ENCODE measurements at places on chromosomes 16 and 17.

GRCh38 chr16:17225541-17225940 lies 245.2 kb downstream of the XYLT1 start:
- DNase-seq: no peak

DNA sequence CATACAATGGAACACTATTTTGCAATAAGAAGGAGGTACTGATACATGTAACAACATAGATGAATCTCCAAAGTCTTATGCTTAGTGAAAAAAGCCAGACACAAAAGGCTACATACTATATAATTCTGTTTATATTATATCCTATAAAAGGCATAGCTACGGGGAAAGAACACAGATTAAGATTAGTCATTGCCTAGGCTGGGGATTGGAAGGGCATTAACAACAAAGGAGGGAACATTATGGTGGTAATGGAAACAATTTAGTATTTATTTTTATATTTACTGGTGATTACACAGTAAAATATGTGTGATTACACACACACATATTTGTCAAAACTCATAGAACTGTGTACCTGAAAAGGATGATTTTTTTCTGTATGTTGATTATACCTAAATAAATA lies 278.1 kb downstream of the ZFHX3 start:
- DNase-seq: no peak

GRCh38 chr17:64147110-64148016 lies 17.4 kb upstream of the ERN1 start:
- peak; percentile 28 for DNase-seq

DNA sequence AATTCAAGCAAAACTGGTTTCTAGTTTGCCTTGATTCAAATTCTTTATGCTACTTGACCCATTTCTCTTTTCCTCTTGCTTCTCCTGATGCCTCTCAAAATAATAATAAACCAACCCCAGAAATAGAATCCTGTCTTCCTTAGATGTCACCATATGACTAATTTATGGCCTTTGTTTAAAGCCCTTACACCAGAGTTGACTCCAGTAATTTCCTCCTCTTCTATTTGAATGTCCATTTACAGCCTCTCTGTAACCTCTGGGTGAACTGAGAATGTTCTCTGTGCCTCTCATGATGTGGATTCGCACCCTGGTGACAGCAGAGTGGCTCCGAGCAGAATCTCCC lies 31.5 kb downstream of the ZFHX3 start:
- DNase-seq: no peak

GRCh38 chr17:31015639-31016038 lies 44.8 kb downstream of the RNF135 start:
- DNase-seq: no peak

- peak; percentile 87 for DNase-seq
These were observed 54.2 kb downstream of the PLD6 start for GRCh38 chr17:17151962-17152361.

GRCh38 chr17:34639706-34640425 lies 60.5 kb downstream of the TMEM132E start:
- DNase-seq: no peak

DNA sequence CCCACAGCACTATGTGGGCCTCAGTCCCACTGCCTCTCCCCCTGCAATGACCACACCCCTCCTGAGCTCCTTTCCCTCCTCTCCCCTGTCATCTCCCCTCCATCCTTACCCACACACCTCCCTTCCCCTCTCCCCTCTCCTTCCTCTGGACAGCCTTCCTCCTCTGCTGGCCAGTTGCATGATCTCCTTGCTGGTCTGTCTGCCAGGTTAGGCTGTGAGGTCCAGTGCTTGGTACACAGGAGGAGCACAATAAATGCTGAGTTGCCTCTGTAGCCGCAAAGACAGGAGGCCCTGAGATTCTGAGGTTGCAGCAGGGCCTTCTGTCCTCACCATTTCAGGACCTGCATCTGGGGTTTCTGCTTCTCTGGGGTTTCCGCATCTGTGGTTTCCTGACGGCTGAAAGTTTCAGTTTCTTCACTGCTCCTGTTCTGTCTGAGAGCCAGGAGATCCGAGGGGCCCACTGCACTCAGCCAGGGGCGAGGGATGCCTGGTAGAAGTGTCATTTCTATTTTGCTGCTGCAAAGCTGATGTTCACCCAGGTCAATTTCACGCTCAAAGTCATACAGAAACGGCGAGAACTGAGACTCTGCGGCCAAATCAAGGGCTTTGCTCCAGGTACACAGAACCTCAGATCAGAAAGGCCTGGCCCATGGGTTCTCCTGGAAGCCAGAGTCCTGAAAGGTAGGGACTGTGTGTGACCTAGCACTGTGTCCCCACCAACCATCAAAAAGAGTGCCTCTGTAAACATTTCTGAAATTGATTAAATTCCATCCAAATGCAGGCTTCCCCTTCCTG lies 4.6 kb upstream of the SLC12A3 start:
- no peak for DNase-seq

DNA sequence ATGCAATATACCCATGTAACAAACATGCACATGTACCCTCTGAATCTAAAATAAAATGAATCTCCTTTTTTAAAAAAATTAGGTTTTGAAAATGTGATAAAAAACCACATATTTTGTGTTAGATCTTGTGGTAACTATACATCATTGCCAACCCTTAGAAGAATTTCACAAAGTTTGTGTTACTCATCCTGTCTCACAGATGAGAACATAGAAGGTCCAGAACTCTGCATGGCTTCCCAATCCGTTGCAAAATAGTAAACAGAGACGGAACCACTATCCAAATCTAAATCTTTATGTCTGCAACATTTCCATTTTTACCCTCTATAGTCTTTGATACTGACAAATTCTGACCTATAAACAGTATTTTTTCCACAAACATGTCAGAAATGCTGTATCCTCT lies 759.9 kb downstream of the KCNJ2 start:
- no peak for DNase-seq

DNA sequence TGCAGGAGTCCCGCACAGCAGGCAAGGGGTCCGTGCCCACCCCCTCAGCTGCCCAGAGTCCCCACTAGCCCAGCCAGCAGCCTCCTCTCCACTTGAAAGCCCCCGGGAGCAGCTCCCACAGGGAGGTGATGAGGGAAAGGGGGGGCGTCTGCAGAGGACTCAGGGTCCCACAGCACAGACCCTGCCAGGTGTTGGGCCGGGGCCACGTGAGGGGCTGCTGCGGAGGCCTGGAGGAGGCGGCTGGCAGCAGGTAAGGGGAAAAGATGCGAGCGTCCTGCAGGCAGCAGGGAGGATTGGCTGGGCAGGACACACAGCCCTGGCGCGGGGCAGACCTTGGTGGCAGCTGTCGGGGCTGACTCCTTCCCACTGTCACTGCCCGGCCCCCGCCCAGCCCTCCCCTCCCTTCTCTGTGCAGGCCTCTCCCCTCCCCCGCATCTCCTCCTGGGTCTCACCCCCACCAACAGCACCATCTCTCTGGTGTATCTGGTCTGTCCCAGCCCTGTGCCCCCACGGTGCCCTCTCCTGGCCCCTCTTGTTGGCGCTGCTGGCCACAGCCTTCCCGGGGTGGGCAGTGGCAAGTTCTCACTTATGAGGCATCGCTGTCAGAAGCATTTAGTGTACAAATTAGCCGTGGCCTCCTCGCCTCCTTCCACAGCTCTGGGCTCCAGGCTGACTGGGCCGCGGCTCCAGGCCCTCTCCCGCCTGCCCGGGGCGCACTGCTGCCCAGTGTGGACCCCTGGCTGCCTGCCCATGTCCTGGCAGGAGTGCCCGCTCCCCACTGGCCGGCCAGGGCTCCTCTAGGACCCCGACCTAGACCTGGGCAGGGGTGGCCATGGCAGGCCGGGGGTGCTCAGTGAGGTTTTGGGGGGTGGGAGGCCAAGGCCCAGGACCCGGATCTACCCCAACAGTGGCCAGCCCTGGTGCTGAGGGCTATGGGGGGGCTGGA lies 4.4 kb upstream of the PRR35 start:
- DNase-seq: no peak

DNA sequence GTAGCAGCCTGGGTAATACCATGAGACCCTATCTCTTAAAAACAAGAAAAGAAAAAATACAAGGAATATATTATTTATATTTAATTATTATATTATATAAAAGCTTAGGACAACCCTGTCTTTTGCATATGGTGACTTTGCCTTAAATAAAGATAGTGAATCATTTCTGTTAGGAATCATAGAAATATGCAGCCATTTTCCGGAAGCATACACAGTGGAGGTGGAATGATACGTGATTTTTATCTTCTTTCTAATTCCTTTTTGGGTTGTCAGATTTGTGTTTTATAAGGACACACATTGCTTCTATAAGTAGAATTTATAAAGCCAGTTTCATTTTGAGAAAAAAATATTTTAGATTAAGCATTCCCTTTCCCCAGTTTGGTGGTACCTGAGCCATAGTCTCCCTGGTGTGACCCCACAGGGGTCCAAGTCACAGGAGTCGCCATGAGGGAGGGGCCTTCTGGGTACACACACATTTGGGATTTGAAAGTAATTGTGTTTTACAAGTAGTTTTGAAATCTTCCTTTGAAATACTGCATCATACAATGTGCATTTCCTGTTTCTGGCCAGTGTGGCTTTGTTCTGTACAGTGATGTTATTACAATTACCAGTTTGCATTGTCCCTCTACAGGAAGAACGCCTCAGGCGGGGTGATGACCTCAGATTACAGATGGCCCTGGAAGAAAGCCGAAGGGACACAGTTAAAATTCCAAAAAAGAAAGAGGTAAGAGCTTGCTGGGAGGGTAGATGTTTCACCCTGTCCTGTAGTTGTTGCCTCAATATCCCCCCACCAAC lies 50.9 kb downstream of the B9D1 start:
- DNase-seq: peak; percentile 84

- DNase-seq: no peak
These were observed 248.1 kb downstream of the HS3ST3A1 start for GRCh38 chr17:13353590-13353989.

DNA sequence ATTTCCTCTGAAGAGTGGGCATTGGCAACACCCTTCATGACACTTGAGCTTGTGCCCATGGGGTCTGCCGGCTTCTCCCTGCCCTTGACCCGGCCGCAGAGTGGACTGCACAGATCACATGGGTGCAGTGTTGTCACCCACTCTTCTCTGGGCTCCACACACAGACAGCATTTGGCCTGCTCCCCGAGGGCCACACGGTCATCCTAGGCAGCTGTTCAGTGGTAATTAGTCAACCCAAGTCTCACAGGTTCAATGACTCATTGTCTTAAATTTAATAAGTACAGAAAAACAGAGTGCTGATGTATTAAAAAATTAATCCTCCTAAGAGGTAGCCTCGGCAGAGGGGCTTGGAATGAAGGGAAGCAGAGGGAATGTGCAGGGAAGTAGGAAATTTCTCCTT lies 204.8 kb downstream of the MSI2 start:
- peak; percentile 74 for DNase-seq

- no peak for DNase-seq
These were observed 9.9 kb downstream of the FAM83G start for GRCh38 chr17:18994631-18995030.

- no peak for DNase-seq
These were observed 48.1 kb downstream of the TBX4 start for GRCh38 chr17:61500287-61500686.

- DNase-seq: no peak
These were observed 214.3 kb upstream of the N4BP1 start for GRCh38 chr16:48824271-48824670.

GRCh38 chr16:69851491-69852240 lies 89.5 kb downstream of the WWP2 start:
- DNase-seq: no peak

GRCh38 chr16:76800196-76800595 lies 390.8 kb upstream of the MON1B start:
- no peak for DNase-seq

GRCh38 chr17:75749545-75750389 lies 15.2 kb downstream of the GALK1 start:
- DNase-seq: peak; percentile 93

DNA sequence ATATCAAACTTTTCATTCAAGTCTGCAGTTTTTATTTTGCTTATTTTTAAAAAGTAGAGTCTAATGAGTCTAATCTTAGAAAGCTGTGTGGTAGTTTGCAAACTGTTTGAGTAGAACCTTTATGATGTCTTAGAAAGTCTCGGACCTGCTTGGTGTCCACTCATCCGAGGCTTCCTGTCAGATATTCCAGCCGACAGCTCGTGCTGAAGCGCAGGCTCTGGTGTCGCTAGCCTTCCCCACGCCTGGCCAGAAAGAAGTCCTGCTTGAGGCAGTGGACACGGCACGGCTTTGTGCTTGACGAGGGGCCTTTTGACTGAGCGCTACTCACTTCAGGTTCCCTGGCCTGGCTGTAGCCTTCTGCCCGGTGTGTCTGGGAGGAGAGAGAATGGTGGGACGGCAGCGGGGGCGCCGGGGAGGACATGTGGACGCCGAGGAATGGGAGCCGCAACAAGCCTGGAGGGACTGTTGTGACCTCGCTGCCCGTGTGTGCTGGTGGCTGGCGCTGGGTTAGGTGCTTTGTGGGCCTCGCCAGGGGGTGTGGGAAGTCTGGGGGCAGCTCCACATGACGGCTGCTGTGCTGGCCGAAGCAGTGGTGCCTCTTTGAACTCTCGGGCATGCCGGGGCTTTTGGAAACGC lies 33.5 kb downstream of the BANP start:
- DNase-seq: no peak

Data from suppressor macrophage (primary cell).